ENCODE measurements at places on chromosomes 4 and X. TPM values are rescaled to one million over a fixed set of nuclear protein-coding genes. Genes with fewer than 3 reads are reported as not detected.

The TRPC5OS gene
- not detected for total RNA-seq

The FGG gene
- not detected for total RNA-seq

The FDCSP gene
- 0.97 TPM for total RNA-seq

The CPLX1 gene
- not detected for total RNA-seq

The ATP1B4 gene
- total RNA-seq = not detected

The UBE2K gene
- 20.2 TPM for total RNA-seq

The CFAP299 gene
- total RNA-seq = not detected

The NDNF gene
- total RNA-seq = 0.68 TPM

The PDLIM5 gene
- total RNA-seq = 28.9 TPM

The TDO2 gene
- 2.4 TPM for total RNA-seq

The BEX2 gene
- total RNA-seq = 14.0 TPM

The MAPK10 gene
- total RNA-seq = not detected

The SPIN4 gene
- total RNA-seq = 3.0 TPM

Data from Daoy (cell line).